ENCODE measurements at places on chromosomes 2 and 18.

- no peak overlapping the region for H3K27ac ChIP-seq
- DNase-seq: no peak
- H3K4me3 ChIP-seq: no peak overlapping the region
- H3K27me3 ChIP-seq: no peaks in the 10 kb centered on the region
- peaks cover 17% of the 10 kb centered on the region for H3K36me3 ChIP-seq
- no peaks in the 10 kb centered on the region for H3K4me1 ChIP-seq
These were observed 65.2 kb downstream of the RBBP8 start for GRCh38 chr18:22998344-22998743.

DNA sequence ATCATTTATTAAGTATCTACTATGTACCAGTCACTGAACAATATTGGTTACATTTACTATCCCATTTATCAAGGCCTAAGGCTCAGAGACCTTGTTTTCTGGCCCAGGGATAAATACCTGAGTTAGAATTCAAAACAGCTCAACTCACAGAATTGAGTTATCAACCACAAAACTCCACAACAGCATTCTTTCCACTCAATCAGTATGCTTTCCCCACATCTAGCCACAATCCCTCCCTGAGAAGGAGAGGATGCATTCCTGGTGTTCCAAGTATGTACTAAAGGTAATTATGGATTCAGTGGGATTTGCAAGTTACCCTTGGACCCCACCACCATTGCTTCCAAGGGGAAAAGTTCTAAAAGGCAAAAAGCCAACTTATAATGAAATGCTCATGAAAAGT is 104.2 kb upstream of the PID1 start:
- no peak for DNase-seq
- H3K4me3 ChIP-seq: no peak overlapping the region
- H3K27ac ChIP-seq: no peak overlapping the region
- H3K36me3 ChIP-seq: no peaks in the 10 kb centered on the region

DNA sequence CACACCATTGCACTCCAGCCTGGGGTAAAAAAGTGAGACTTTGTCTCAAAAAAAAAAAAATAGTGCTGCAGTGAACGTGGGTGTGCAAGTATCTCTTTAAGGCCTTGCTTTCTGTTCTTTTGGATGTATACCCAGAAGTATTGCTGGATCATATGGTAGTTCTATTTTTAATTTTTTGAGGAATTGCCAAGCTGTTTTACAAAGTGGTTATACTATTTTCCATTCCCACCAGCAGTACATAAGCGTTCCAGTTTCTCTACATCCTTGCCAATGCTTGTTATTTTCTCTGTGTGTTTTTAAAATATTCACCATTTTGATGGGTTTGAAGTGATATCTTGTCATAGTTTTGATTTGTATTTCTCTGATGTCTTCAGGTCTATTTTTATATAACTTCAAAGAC is 13.1 kb downstream of the ARMC9 start:
- H3K4me1 ChIP-seq: no peaks in the 10 kb centered on the region
- no peak for DNase-seq
- H3K36me3 ChIP-seq: no peaks in the 10 kb centered on the region
- H3K27me3 ChIP-seq: no peaks in the 10 kb centered on the region
- H3K27ac ChIP-seq: no peak overlapping the region

- no peak overlapping the region for H3K27ac ChIP-seq
- H3K36me3 ChIP-seq: no peaks in the 10 kb centered on the region
- H3K27me3 ChIP-seq: no peaks in the 10 kb centered on the region
- no peak for DNase-seq
- H3K4me3 ChIP-seq: no peak overlapping the region
- no peaks in the 10 kb centered on the region for H3K4me1 ChIP-seq
These were observed 1.5 kb downstream of the AQP4 start for GRCh38 chr18:26863921-26864497.

- no peak overlapping the region for H3K27ac ChIP-seq
- H3K36me3 ChIP-seq: no peaks in the 10 kb centered on the region
- DNase-seq: no peak
- H3K4me1 ChIP-seq: peaks cover 17% of the 10 kb centered on the region
These were observed 13.0 kb downstream of the YWHAQ start for GRCh38 chr2:9617749-9618148.

- peak within 1 kb of the TSS; percentile 28 for H3K27ac ChIP-seq
- H3K27me3 ChIP-seq: no peaks in the 10 kb centered on the region
- no peaks in the 10 kb centered on the region for H3K4me1 ChIP-seq
- H3K36me3 ChIP-seq: no peaks in the 10 kb centered on the region
- no peak for DNase-seq
These were observed at the start of gene CAPG for GRCh38 chr2:85409845-85410583. TSS of gene CAPG (minus strand) at chr2:85410366. CDS start at chr2:85402145, 8,221 bp downstream.

DNA sequence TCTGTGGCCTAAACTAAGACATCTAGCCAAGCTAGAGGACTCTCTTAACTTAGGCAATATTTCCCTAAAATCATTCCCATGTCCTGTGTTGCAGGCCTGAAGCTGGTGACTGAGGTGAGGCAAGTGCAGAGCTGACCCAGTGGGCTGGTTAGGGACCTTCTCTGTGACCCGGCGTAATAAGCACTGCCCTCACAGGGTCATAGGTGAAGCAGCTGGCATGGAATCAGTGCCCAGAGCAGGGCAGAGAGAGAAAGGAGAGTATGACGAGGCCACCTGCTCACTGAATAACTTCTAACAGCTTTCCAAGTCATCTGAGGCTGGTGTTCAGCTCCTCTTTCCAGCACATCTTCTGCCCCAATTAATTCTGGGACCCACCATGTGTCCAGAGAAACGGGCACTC is 197.0 kb downstream of the ANAPC1 start:
- no peaks in the 10 kb centered on the region for H3K27me3 ChIP-seq
- H3K27ac ChIP-seq: no peak overlapping the region
- no peak overlapping the region for H3K4me3 ChIP-seq
- H3K36me3 ChIP-seq: no peaks in the 10 kb centered on the region
- no peaks in the 10 kb centered on the region for H3K4me1 ChIP-seq

GRCh38 chr18:77098029-77098428 is 34.6 kb downstream of the MBP start:
- H3K36me3 ChIP-seq: no peaks in the 10 kb centered on the region
- no peaks in the 10 kb centered on the region for H3K27me3 ChIP-seq
- no peak overlapping the region for H3K27ac ChIP-seq
- H3K4me3 ChIP-seq: no peak overlapping the region

- no peaks in the 10 kb centered on the region for H3K27me3 ChIP-seq
- no peak overlapping the region for H3K4me3 ChIP-seq
- no peaks in the 10 kb centered on the region for H3K36me3 ChIP-seq
- peak; percentile 20 for DNase-seq
- peak overlapping the region; percentile 57 for H3K27ac ChIP-seq
- H3K4me1 ChIP-seq: peaks cover 25% of the 10 kb centered on the region
These were observed 20.5 kb upstream of the REG3A start for GRCh38 chr2:79180092-79180491.

- H3K27ac ChIP-seq: no peak overlapping the region
- no peak for DNase-seq
- H3K36me3 ChIP-seq: no peaks in the 10 kb centered on the region
- H3K27me3 ChIP-seq: no peaks in the 10 kb centered on the region
These were observed 24.5 kb upstream of the RAPH1 start for GRCh38 chr2:203559641-203560040.

GRCh38 chr18:36578871-36579710 is 249.7 kb downstream of the TPGS2 start:
- H3K36me3 ChIP-seq: no peaks in the 10 kb centered on the region
- H3K4me1 ChIP-seq: no peaks in the 10 kb centered on the region
- no peak for DNase-seq
- no peaks in the 10 kb centered on the region for H3K27me3 ChIP-seq

- H3K36me3 ChIP-seq: peaks cover 30% of the 10 kb centered on the region
- peaks cover 11% of the 10 kb centered on the region for H3K4me1 ChIP-seq
- no peaks in the 10 kb centered on the region for H3K27me3 ChIP-seq
- DNase-seq: no peak
- no peak overlapping the region for H3K27ac ChIP-seq
These were observed 3.6 kb downstream of the USP39 start for GRCh38 chr2:85619617-85620016.

- no peaks in the 10 kb centered on the region for H3K36me3 ChIP-seq
- no peaks in the 10 kb centered on the region for H3K27me3 ChIP-seq
- no peak overlapping the region for H3K4me3 ChIP-seq
- H3K4me1 ChIP-seq: no peaks in the 10 kb centered on the region
- DNase-seq: no peak
- H3K27ac ChIP-seq: no peak overlapping the region
These were observed 34.0 kb downstream of the EML6 start for GRCh38 chr2:54757500-54757899.

DNA sequence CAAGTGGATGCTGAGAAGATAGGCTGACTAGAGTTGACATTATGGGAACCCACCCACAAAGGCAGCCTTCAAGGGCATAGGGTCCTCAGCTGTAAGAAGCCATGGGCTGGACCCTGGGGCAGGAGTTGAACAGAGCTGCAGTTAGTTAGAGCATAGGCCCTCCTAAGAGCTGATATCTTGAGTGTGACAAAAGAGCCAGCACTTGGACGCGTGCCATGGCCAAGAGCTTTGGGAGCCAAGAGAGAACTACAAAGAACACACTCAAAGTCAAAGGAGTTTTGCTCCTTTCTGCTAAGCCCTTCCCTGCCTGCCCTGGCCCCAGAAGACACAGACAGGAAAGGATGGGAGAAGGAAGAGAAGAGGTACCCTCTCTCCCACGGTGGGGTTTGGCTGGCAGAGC is 29.9 kb upstream of the AGAP1 start:
- no peaks in the 10 kb centered on the region for H3K4me1 ChIP-seq
- H3K36me3 ChIP-seq: no peaks in the 10 kb centered on the region
- DNase-seq: no peak
- H3K27ac ChIP-seq: no peak overlapping the region

- no peaks in the 10 kb centered on the region for H3K36me3 ChIP-seq
- no peak overlapping the region for H3K4me3 ChIP-seq
- DNase-seq: no peak
- H3K4me1 ChIP-seq: no peaks in the 10 kb centered on the region
- no peaks in the 10 kb centered on the region for H3K27me3 ChIP-seq
These were observed 131.2 kb downstream of the NUP35 start for GRCh38 chr2:183255411-183255810.

DNA sequence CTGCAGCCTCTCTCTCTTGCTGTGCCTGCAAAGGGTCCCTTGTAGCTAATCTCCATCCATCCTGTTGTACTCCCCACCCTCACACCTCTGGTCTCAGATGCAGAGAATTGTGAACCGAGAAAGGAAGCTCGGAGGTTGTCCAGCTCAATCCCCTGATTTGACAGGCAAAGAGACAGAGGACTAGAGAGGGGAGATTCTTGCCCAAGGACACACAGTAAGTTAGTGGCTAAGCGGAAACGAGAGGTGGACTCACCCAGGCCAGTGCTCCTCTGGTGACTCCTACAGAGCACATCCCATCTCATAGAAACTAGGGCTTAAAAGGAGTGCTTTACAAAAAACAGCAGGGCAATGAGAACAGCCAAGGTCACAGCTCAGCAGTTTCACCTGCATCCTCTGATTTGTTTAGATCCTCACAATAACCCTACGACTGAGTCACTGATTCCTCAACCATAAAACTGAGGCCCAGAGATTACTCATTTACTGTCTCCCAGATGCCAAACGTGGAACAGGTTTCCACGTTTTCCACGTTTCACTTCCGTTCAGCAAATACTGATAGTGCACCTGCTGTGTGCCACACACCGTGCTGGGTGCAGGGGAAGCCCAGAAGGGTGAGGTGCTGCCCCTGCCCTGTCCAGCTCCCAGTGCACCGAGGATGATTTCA is 22.1 kb downstream of the EHD3 start:
- DNase-seq: no peak
- no peaks in the 10 kb centered on the region for H3K4me1 ChIP-seq
- H3K36me3 ChIP-seq: no peaks in the 10 kb centered on the region
- no peak overlapping the region for H3K27ac ChIP-seq
- H3K27me3 ChIP-seq: no peaks in the 10 kb centered on the region

DNA sequence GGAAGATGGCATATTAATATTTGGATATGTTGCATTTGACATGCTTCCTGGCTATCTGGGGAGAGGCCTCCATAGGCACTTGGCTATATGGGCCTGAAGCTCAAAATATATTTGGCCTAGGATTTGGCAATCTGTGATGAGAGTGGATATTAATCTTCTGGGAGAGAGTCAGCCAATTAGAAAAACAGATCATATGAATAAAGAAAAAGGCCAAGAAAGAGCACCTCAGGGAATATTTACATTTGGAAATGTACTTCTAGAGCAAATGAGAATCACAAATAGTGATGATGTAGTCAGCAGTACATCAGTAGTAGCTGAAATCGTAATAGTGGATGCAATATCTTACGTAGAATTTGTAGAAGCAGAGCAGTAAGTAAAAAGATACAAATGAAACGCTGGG is 277.0 kb downstream of the CTNNA2 start:
- no peaks in the 10 kb centered on the region for H3K4me1 ChIP-seq
- no peak overlapping the region for H3K27ac ChIP-seq
- DNase-seq: no peak
- no peaks in the 10 kb centered on the region for H3K36me3 ChIP-seq
- no peak overlapping the region for H3K4me3 ChIP-seq

DNA sequence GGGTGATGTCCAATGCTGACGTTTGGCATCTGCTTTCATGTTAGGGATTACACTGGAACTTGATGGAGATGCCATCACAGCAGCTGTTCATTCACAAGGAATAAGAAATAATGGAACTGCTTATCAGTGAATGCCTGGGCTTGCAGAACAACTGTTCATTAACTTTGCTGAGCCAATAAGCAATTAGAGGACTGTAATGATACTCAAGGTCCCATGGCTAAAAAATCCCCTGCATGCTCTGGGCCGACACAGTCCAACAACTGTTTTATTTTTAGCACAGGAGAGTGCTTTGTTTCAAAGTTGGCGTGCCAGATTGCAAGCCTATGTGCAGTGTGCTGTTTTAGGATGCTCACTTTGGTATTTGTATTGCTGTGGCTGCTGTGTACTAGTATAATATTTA is 408.0 kb upstream of the RGPD4 start:
- no peaks in the 10 kb centered on the region for H3K27me3 ChIP-seq
- no peaks in the 10 kb centered on the region for H3K4me1 ChIP-seq
- H3K4me3 ChIP-seq: no peak overlapping the region
- no peak overlapping the region for H3K27ac ChIP-seq
- no peaks in the 10 kb centered on the region for H3K36me3 ChIP-seq

GRCh38 chr2:222290736-222291484 is 7.9 kb downstream of the PAX3 start:
- peaks cover 73% of the 10 kb centered on the region for H3K27me3 ChIP-seq
- no peak overlapping the region for H3K27ac ChIP-seq
- no peak for DNase-seq

DNA sequence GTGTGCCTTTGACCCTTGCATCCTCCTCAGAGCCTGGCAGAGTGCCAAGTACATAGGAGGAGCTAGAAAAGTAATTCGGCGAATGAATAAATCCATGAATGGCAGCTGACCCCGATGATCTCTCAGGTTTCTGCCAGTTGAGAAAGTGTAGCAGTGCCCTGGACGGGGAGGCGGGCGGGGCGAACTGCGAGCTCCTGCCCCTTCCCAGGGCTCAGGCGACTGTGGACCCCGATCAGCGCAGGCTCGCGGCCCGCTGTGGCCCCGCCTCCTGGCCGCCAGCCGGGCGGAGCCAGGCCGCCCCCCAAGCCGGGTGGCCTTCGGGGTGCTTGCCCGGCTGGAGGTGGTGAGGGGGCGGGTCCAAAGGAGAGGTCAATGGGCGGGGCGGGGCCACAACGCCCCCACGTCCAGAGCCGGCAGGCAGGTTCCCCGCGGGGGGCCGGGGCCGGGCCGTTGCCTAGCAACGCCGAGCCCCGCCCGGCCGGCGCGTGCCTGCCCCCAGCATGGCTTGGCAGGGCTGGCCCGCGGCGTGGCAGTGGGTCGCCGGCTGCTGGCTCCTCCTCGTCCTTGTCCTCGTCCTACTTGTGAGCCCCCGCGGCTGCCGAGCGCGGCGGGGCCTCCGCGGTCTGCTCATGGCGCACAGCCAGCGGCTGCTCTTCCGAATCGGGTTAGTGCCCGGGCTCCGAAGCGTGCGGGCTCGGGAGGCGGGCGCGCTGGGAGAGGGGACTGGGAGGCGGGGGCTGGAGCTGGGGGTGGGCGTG is 30.6 kb upstream of the TMBIM1 start:
- H3K36me3 ChIP-seq: no peaks in the 10 kb centered on the region
- peak overlapping the region; percentile 83 for H3K4me3 ChIP-seq
- no peaks in the 10 kb centered on the region for H3K27me3 ChIP-seq
- no peaks in the 10 kb centered on the region for H3K4me1 ChIP-seq
- peak overlapping the region; percentile 86 for H3K27ac ChIP-seq

All from pancreas (tissue), 10 donors.